ENCODE measurements at places on chromosomes 1 and 21. TPM values are rescaled to one million over a fixed set of nuclear protein-coding genes. Genes with fewer than 3 reads are reported as not detected.

GRCh38 chr1:210259561-210259960 lies 27.0 kb downstream of the SERTAD4 start:
- peak; percentile 65 for DNase-seq

GRCh38 chr1:53498555-53499131 lies 39.4 kb downstream of the DMRTB1 start:
- DNase-seq = peak; percentile 23

ABCA4 gene
- 0.26 TPM for total RNA-seq

GRCh38 chr1:225451340-225451739 lies 23.5 kb upstream of the LBR start:
- peak; percentile 38 for DNase-seq

GNL2 gene
- 111 TPM for total RNA-seq

- no peak for DNase-seq
Observed at GRCh38 chr1:175073061-175073460, 5.4 kb downstream of the TNN start.

- no peak for DNase-seq
Observed at GRCh38 chr1:244963231-244963826, 99.0 kb upstream of the HNRNPU start.

DNA sequence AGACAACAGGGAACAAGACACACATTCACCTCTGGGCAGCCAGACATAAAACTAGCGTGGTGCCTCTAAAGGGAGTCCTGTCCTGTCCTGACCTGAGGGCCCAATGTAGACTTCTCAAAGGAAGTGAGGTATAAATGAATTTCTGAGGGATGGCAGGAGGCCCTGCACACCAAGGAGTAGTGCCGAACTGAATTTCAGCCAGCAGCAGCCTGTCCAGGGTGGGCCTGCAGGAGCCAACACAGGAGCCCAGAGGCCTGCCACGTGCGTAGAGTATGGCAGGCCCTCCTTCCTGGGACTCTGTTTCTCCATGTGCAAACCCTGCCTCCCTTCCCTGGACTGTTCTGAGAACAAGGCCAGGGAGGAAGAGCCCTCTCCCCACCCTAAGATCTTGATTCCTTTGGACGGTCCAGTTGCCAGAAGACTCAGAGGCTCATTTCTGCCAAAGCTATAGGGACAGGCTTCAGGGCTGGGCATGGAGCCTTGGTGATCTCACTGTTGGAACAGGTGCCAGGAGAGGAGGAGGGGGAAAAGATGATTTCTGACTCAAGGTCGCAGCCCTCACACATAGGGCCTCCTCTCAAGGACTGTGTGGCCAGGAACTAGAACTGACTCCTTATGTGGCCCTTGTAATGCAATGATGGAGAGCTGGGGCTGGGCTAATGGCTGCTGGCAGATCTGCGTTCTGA lies 1.8 kb upstream of the FABP3 start:
- DNase-seq = peak; percentile 31

Data from HT1080 (cell line).